Fibroblast of skin of right biceps (primary cell): ENCODE measurements at places on chromosomes 12 and 14.

- no peak for DNase-seq
Measured at GRCh38 chr14:100777818-100778525, 47.9 kb upstream of the MEG3 start.

DNA sequence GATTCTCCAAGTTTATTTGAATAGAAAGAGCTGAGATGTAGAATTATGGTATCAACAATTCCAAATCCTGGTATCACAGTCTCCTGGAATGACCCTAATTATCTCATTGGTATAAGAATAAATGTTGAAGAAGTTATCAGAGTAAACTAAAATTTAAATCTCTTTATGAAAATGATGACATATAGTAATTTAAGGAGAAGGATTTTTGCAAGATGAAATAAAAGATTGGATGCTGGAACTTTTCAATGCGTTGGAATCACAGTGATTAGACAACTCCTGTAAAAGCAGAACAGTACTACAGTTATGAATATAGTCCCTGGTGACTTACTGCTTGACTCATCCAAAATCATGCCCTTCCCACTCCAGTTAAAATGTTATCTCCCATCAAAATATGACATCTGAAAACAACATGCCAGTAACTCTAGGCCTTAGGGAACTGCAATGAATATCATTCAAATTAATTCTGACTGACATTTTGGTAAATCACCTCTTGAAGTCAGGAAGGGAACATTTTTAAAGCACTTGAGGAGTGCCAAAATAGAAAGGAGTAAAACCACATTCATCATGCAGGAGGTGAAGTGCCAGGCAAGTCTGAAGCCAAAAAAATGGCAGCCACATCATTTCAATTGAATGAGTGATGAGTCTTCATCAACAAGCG lies 197.8 kb upstream of the PRKD1 start:
- DNase-seq: no peak

- DNase-seq: peak; percentile 55
Measured at GRCh38 chr12:16323010-16323409, 24.4 kb upstream of the MGST1 start.

GRCh38 chr12:127984386-127985055 lies 282.4 kb upstream of the TMEM132C start:
- DNase-seq: peak; percentile 88

- DNase-seq: no peak
Measured at GRCh38 chr12:16012117-16012516, 101.0 kb downstream of the DERA start.

- DNase-seq: no peak
Measured at GRCh38 chr12:113472191-113473121, 785 bp upstream of the LHX5 start.

GRCh38 chr12:76346236-76346635 lies 2.0 kb downstream of the BBS10 start:
- peak; percentile 57 for DNase-seq

DNA sequence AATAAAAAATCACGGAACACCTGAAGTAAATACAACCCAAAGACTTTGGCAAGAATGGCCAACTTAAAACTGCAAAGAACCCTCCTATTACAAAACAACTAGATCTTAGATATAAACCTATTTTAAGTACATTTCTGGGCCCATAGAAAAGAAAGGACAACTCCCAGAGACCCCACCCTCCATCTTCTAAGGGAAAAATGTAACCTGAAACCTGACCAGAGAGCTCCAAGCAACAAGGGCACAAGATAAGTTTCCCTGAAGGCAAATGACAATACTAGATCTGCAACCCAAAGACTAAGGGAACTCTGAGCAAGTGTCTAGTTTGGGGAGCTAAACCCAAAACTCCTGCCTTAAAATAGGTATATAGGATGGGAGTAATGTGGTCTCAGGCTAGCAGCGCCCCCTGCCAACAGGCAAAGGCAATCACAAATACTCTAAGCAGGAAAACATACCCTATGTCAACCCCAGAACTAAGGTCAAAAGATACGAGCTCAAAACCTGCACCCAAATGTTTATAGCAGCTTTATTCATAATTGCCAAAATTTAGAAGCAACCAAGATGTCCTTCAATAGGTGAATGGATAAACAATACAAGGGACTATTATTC lies 218.9 kb downstream of the ITPR2 start:
- DNase-seq: peak; percentile 39

DNA sequence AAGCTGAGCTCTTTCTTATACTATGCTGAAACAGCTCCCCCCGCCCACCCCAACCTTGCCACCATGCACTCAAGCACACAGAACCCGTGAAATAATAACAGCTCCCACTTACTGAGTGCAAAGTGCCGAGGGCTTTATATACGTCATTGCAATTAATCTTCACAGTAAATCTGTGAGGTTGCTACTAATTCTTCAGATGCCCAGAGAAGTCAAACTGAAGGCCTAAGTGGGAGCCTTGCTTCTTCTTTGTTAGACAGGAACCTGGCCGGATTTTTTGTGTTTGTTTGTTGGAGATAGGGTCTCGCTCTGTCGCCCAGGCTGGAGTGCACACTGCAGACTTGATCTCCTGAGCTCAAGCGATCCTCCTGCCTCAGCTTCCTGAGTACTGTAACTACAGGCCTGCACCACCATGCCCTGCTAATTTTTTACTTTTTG lies 34.0 kb downstream of the VCPKMT start:
- no peak for DNase-seq

GRCh38 chr12:63018273-63018672 lies 83.3 kb upstream of the PPM1H start:
- DNase-seq: no peak

DNA sequence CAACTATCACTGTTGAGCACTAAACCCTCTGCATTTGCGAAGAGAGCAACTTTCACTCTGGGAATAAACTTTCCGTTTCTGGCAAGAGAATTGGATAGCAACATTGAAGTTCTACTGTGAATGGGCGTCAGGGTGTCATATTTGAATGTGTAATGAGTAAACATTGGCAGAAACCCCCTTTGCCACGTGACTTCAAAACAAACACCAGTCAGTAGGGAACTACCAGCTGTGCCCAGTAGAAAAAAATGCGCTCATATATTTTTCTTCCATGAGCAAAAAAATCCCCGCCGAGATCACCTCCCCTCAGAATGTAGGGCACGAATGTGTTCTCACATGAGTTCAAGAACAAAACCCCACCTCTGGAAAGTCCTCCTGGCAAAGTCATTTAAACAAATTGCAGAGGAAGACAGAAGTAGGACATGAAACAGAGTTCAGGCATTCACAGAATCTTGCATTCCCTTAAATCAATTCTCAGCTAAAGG lies 80.6 kb downstream of the BTG1 start:
- DNase-seq: peak; percentile 23

- peak; percentile 64 for DNase-seq
Measured at GRCh38 chr12:52506858-52507715, 13.1 kb downstream of the KRT5 start.

GRCh38 chr12:49092086-49092815 lies 2.4 kb downstream of the DHH start:
- peak; percentile 34 for DNase-seq

DNA sequence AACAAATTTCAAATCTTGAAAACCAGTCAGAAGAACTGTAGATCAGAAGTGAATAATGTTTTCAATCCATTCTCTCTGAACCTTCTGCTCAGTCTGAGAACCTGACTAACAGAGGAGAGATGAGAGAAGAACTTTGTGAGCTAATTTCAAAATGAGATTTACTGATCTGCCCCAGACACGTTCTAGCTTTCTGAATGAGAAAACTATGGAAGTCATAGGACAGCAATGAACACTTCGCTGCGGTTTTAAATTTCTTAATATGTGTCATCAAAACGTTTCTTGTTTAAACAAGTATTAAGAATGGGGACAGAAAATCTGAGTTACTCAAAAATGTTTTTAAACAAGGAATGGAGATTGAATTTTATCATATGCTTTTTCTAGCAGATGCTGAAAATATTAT lies 66.6 kb upstream of the FAR2 start:
- DNase-seq: no peak

DNA sequence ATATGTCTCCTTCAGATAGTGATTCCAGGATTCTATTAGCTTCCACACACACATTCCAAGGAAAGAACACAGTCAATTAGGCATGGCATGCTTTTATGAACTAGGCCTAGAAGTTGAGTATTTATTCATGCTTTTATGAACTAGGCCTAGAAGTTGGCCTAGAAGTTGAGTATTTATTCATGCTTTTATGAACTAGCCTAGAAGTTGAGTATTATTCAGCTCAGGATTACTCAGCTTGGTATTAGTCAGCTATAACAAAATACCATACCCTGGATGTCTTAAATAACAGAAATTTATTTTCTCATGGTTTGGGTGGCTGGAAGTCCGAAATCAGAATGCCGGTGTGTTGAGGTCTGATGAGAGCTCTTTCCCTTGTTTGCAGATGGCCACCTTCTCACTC lies 442.7 kb upstream of the FLRT2 start:
- peak; percentile 50 for DNase-seq

- peak; percentile 30 for DNase-seq
Measured at GRCh38 chr12:107238296-107238695, 144.9 kb upstream of the CRY1 start.

- peak; percentile 92 for DNase-seq
Measured at GRCh38 chr14:48970943-48971342, 615.2 kb downstream of the RPS29 start.

- no peak for DNase-seq
Measured at GRCh38 chr12:97513950-97514349, 51.3 kb downstream of the RMST start.

GRCh38 chr12:45269412-45269751 lies 53.5 kb downstream of the ANO6 start:
- DNase-seq: no peak

DNA sequence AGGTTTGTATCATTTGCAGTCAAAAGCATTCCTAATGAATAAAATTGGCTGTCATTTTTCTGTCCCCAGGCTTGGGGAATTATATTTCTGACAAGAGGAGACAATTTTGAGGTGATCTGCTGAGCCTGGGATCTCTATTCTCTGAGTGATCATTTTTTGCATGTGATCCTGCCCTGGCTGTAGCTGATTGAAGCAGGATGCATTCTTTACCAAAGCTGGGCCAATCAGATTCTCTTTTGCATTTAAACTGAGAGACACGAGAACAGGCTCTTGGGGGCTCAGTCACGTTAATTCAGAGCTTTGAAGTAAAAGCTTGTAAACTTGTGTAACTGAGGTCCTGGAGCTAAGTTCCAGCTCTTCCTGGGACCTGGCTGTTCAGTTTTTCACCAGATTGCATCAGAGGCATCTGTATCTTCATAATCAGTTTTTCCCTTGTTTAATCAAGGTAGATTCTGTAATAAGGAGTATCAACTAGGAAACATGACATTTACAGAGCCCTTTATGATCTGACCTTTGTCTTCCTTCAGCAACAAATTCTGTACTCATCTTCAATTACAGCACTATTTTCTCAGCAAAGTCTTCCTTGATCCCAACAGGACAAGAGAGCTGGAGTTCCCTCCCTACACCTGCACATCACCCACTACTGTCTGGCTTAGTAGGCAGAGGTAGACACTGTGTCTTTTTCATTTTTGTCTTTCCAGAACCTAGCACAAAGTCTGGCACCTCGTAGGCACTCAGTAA lies 35.0 kb upstream of the MANSC4 start:
- DNase-seq: peak; percentile 27

- DNase-seq: peak; percentile 97
Measured at GRCh38 chr12:1474574-1475153, 119.7 kb downstream of the FBXL14 start.

DNA sequence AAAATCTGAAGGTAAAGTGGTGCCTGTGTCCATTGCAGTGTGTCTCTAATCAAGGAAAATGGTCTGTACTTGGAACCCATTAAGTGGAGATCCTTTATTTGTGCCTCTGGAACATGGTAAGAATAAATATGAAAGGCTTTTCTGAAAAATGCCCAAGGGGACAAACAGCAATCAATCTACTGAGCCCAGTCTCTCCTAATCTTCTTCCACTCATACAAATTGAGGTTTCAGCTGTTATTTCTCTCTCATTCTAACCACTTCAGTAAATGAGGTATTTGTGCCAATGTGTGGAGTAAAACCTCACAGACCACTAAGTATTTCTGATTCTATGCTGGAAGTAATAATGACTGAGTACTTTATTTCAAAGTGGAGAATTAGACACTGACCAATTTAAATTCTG lies 82.3 kb upstream of the ST8SIA1 start:
- no peak for DNase-seq

DNA sequence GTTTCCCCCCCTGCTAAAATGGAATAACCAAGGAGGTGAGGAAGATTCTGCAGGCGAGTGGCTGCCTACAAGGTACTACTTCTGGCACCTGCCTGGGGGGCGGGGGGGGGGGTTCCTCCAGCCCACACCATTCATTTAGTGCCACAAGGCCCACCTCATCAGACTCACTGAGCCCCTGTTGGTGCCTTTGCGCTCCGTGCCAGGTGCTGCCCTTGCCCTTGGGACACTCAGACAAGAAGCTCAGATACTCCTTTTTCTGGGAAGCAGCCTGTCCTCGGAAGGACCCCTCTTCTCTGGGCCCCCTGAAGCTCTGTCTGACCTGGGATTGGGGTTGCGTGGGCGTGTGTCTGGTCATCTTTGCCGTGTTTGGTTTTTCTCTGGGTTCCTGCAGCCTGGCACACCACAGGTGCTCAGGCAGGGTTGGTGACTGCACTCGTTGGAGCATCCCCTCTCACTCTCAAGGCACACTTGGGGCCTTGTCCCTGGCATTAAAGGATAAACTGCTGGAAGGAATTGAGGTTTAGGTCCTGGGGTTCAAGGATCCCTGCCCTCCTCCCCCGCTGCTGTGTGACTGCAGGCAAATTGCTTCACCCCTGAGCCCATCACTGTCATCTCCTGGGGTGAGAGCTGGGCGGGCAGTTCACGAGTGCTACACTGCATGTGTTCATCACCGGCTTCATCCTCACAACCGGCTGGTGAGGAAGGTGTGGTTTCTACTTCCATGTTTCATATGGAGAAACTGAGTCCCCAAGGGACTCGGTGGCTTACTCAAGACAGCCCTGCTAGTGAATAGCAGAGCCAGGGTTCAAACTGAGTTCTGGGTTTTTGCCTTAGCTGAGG lies 16.9 kb downstream of the FAM222A start:
- no peak for DNase-seq
